Stimulated activated CD8-positive, alpha-beta memory T cell treated with anti-CD3 and anti-CD28 coated beads, Interleukin-12 subunit alpha, Interleukin-12 subunit beta, amount 100 ng/mL, for 1 hour (primary cell): ENCODE measurements at places on chromosomes 5 and 9.

- no peak for DNase-seq
Observed at GRCh38 chr5:160959804-160960203, 107.8 kb upstream of the ATP10B start.

DNA sequence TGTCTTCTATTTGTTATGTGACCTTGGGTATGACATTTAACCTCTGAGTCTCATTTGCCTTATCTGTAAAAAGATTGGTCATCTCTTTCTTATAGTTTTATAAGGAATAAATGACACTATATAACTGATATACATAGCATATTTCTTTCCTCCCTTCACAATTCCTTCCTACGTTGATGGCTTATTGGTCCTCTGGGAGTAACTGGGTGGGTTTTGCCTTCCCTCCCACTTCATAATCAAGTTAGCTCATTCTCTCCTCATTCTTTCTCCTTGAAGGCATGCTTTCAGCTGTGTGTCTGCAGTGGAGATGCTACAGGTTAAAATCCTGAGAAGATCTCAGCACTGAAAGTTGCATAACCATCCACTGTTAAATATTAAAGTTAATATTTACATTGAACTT lies 382.4 kb downstream of the TMEM38B start:
- no peak for DNase-seq

DNA sequence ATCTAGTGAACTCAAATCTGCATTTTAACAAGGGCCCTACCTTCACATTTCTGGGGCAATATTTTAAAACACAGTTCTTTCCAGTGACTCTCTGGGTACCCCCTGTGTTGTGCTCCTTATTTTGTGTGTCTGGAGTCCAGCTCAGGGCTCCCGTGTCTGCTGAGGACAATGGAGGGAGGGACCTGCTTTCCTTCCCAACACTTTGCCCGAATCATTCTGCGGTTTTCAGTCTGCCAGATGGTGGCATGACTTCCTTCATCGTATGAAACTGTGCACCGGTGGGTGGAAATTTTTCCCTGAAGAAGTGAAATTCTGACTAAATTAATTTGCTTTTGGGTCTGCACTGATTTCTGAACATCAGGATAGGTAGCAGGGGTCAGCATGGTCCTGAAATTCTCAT lies 153.6 kb upstream of the CD180 start:
- DNase-seq: no peak

DNA sequence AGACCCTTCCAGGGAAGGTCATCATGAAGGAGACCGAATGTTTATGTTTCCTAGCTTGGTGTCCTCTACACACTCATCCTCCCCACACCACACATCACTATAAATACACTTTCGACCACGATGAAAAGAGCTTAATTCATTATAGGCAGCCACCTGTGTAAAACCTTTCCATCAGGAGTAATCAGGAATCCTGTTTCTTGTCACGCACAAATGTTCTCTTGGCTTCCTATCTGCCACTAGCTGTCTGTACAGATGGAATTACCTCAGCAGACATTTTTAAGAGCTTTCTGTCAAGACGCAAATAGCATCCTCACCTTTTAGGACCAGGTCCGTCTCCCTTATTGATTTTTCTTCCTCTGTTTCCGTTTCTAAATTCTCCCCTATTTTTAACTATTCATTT lies 79.1 kb downstream of the CYFIP2 start:
- DNase-seq: no peak

GRCh38 chr9:20016611-20017010 lies 227.8 kb upstream of the SLC24A2 start:
- DNase-seq: no peak

DNA sequence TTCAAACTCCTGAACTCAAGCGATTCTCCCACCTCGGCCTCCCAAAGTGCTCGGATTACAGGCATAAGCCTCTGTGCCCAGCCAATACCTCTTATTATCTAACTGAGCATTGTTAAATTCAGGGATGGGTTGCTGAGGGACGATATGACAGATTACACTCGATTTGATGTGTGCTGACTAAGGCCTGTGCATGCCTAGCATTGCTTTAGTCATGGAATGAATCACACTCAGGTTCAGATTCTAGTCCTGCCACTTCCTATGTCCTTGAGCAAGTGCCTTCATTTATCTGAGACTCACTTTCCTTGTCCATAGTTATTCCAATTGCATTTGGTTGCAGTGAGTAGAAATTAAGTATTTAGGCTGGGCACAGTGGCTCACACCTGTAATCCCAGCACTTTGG lies 19.5 kb downstream of the THBS4 start:
- no peak for DNase-seq

DNA sequence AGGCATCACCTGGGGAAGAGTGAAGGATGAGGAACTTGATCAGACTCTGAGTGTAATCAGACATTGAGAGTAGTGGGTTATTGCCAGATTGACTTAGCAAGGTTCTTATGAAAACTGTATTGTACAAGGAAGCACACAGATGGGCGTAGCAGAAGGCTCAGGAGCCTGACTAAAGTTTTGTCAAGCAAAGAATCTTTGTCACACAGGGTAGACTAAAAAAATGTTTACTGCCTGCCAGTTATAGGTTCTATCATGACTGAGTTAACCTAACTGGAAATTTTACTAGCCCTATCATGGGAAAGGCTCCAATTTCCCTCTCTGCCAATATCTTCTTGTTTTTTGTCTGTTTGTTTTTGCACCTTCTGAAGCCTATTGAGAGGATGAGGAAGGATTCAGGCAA lies 19.1 kb downstream of the CAMK4 start:
- DNase-seq: no peak

DNA sequence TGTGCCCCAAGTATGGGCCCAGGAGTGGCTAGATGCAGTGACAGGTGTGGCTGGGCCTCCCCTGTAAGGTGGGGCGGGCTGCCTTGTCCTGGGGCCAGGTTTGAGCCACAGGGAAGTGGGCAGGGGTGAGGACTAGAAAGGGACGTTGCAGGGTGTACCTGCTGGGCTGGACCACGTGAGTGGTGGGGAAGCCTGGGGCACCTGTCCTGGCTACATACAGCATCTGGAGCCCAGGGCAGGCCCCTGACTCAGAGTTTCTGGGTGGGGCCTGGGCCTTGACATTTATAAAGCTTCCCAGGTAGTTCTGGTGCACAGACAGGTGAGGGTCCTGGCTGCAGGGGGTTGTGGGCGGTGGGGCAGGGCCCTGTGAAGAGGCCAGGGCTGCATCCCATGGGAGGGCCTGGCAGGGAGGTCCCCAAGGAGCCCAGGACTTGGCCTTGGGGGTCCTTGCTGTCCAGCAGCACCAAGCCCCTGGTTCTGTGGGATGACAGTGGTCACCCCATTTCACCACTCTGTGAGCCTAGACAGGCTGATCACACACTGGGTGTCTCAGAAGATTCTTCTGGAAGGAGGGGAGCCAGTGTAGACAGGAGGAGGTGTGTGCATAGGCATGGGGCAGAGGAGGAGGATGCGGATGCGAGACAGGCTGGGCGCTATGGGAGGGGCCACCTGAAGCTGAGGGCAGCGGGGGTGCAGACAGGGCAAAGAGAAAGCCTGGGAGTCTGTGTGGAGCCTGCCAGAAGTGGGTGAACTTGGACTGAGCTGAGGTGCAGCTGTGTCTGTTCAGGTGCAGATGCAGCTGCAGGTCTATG lies 94.0 kb downstream of the PHF2 start:
- DNase-seq: no peak

- no peak for DNase-seq
Observed at GRCh38 chr9:99062549-99062948, 42.4 kb upstream of the TGFBR1 start.

GRCh38 chr5:176166427-176166826 lies 71.8 kb upstream of the SIMC1 start:
- DNase-seq: no peak

DNA sequence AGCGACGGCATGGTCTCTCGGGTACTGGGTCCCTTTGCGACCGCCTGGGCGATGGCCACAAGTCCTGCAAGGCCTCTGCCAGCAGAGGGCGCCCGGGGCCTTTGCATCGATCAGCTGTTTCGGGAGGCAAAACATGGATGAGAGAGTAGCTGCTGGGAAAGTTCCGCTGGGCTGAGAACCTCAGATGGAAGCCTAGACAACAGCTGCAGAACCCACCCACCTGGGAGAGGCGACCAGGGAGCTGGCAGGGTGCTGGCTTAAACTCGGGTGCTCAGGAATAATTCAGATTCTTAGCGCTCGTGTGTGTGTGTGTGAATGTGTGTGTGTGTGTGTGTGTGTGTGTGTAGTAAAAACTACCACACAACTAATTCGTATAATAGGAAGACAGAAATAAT lies 50.0 kb downstream of the TRIM32 start:
- peak; percentile 11 for DNase-seq

DNA sequence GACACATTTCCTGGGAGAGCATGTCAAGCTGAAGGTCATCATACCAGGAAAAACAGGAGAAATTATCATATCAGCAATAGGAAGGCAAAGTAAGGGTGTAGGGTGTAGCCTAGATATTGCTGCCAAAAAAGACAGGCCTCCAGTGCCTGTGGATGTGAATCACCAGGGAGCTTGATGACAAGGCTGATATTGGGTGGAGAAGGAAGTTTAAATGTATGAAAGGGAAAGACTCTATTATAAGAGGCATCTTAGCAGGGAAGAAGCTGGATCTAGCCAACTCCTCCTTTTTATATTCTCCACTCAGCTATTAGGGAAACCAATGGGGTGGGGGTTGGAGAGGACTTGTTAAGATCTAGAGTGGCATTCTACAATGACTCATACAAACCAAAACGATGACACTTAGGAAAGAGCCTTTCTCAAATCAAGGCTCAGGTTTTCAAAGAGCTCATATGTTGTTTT lies 13.4 kb upstream of the TXNDC8 start:
- no peak for DNase-seq

DNA sequence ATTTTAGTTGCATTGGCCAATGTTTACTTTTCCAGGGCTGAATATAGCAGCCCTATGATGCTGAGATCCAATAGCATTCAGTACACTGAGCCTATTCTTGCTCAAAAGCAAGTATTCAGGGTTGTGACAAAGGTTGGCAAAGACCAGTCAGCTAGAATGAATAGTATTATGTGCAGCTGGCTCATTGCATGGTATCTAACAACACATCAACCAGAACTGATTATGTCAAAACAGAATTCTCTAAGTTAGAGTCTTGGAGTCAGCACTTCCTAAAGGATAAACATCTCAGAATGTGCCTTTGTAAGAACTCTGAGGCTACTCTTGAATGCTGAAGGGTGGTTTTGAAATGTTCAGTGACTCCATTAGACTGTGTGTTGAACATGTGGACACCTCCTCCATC lies 774.5 kb upstream of the RGMB start:
- no peak for DNase-seq

GRCh38 chr5:31577438-31577837 lies 45.3 kb downstream of the C5orf22 start:
- DNase-seq: no peak
